Metanephros (tissue), 2 donors: ENCODE measurements at places on chromosomes 7 and 10. TPM values are rescaled to one million over a fixed set of nuclear protein-coding genes. Genes with fewer than 3 reads are reported as not detected.

PKD1L1 gene
- 0.58 TPM for total RNA-seq

SH2B2 gene
- 12.2 TPM for total RNA-seq

PTPRN2 gene
- total RNA-seq = 6.2 TPM

ZNF398 gene
- 17.1 TPM for total RNA-seq

AKR1C8 gene
- 0.41 TPM for total RNA-seq

TLX1 gene
- not detected for total RNA-seq

PAX4 gene
- not detected for total RNA-seq

TBX20 gene
- total RNA-seq = not detected

ACSM6 gene
- 0.12 TPM for total RNA-seq

OGA gene
- 169 TPM for total RNA-seq

NPSR1 gene
- not detected for total RNA-seq

MUC12 gene
- total RNA-seq = not detected

TIMM23B gene
- total RNA-seq = 22.3 TPM

OPN4 gene
- total RNA-seq = not detected

C7orf57 gene
- 0.29 TPM for total RNA-seq

PRR15 gene
- 10.8 TPM for total RNA-seq

TRIM50 gene
- total RNA-seq = 0.18 TPM

PRLHR gene
- total RNA-seq = not detected

NRAP gene
- total RNA-seq = 5.0 TPM

RNF148 gene
- total RNA-seq = 4.8 TPM

CH25H gene
- 0.41 TPM for total RNA-seq

BRAF gene
- 55.8 TPM for total RNA-seq

ABCB1 gene
- 22.8 TPM for total RNA-seq

C10orf67 gene
- 1.8 TPM for total RNA-seq

GBX1 gene
- total RNA-seq = 0.64 TPM

GARIN1A gene
- total RNA-seq = 0.82 TPM

CCZ1 gene
- 43.0 TPM for total RNA-seq

UPK3B gene
- total RNA-seq = 1.6 TPM

RAB19 gene
- total RNA-seq = 4.7 TPM

FAM25G gene
- total RNA-seq = not detected

ZNF365 gene
- 0.35 TPM for total RNA-seq

RP9 gene
- 11.6 TPM for total RNA-seq
